ENCODE measurements at places on chromosomes 5 and 9.

DNA sequence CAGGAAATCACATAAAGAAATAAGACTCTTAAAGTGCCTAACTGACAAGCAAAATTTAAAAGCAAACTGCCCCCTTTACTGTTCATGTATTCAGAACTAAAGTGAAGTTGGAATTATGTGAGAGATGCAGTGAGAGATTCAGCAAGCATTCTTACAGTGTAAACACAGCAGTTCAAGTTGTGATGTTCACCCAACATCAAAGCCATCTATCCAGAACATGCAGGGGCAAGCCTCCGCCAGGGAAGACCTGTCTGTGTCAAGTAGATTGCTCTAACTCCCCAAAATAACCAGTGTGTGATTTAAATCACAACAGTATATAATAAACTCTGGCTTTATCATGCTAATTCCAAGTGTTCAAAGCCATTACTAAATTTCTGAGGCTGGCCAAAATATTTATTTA lies 233.3 kb downstream of the BNC2 start:
- DNase-seq = no peak

GRCh38 chr9:116817762-116818161 lies 130.7 kb downstream of the TRIM32 start:
- no peak for DNase-seq

DNA sequence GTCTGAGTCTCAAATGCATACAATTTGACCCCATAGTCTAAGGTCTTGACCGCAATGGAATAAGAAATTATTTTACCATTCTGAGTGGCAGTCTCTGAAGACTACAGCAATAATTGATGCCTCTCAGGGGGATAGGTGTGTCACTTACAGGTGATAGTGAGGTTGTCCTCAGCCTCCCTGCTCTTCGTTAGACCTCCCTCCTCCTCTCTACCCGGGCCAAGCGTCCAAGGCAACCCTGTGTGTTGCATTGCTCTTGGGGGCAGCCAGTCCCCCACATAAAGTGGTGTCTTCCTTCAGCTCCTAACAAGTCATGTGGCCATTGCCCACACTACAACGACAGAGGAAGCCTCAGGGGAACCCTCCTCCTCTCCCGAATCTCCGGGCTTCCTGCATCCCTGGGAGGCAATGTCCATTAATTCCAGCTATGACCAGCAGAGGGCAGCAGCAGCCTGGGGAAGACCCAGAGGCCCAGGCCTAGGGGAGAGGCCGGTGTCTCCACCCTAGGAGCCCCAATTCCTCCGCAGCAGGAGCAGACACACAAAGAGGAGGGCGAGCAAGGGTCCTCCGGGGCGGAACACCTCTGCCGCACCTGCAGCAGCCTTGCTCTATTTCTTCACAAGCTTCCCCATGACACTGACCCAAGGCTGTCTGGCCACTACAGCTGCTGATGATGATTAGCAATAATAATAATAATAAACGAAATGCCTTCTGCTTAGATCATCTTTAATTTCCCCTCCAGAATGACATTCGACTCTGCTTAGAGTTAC lies 134.8 kb downstream of the KCNIP1 start:
- no peak for DNase-seq

DNA sequence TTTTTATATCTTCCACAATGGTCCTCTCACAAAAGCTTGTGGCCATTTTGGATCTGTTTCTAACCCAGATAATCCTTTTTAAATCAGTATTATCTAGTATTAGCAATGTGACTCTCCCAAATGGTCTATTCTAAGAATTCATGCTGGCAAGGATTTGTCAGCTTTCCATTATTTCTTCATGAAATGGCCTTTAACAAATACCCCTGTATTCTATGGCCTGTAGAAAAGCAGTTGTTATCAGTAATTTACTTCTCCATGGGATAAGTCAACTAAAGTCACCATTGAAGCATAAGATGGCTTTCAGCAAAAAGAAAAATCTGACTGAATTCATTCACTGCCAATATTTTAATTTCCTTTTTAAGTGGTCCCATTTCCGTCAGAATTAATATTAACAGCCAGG lies 346.4 kb upstream of the FAM174A start:
- DNase-seq = no peak

DNA sequence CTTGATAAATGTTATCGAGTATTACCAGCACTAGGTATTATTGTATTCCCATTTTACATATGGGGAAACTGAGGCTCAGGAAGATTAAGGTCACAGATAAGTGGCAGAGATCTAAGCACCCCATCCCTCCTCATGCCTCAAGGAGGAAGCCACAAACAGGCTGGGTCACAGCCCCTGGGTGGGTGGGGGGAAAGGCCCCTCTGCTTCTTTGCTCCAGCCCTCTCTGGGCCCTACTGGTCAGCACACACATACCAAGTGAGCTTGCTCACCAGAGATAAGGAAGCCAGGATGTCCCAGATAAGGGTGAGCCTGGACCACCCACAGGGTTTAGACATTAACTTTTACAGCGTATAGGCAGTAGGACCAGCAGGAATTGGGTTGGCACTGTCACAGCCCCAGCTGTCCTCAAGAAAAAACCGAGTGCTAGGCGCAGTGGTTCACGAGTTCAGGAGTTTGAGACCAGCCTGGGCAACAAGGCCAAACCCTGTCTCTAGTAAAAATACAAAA lies 45.3 kb downstream of the STK10 start:
- DNase-seq = peak; percentile 23

GRCh38 chr9:121707477-121708424 lies 56.3 kb downstream of the DAB2IP start:
- DNase-seq = no peak

DNA sequence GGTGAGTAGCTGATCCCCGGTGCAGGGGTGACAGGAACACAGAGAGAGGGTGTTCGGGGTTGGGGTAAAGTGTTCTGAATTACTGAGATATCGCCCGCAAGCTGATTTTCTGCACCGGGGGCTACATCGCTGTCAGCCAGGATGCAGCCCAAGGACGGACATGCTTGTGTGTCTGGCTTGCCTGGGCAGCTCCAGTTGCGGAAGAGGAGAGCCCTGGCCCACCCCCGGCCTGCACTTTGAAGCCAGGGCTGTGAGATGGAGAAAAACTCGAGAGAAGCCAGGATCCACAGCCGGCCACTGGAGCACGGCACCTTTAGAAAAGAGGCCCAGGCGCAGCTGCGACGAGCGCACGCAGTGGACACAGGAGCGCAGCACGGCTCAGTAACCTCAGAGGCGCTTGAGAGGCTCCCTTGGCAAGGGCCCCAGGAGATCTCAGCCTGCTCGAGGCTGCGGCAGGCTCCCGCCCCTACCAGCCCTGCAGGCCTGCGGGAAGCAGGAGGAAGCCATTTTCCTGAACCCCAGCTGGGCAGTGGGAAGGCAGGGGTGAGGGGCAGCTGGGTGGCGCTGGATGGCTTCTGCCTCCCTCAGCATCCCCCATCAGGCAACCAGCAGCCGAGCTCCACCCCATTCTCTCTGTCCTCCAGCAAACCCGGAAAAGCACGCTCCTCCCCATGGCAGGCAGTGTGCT lies 59.2 kb downstream of the C9orf50 start:
- no peak for DNase-seq

- DNase-seq = no peak
These were observed 206.1 kb downstream of the SLIT3 start for GRCh38 chr5:169094586-169095409.

DNA sequence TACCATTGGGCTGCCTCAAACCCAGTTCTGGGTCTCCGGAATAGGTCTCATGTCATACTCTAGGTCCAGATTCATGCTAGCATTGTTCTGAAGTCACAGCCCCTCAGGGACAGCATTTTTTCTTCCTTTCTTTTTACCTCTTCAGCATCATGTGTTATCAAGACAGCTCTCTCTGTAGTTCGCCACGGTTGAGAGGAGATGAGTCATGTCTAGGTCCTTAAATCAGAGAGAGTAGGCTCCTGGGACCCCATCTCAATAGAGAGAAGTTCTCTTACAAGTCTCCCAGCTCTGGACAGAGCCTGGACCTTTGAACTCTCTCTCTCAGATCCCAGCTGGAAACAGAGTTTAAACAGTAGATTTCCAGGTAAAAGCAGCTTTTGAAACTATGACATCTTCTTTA lies 332.4 kb upstream of the CD180 start:
- DNase-seq = no peak

- no peak for DNase-seq
These were observed 44.1 kb downstream of the SEC24A start for GRCh38 chr5:134692722-134693121.

DNA sequence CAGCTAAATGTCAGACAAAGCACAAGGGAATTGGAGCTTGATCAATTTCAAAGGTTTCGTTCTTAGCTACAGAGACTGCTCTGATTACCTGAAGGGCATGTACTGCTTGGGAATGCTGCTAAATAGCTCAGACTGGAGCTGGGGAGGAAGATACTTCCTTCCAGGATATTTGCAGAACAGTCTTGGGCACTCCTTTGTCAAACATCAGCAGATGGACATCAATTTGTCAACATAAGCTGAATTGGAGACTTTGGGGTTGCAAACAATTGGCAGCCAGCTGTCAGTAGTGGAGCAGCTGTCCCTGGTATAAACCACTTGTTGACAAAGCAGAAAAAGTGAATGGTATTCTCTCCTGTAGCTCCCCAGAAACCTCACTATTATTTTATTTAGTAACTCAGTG lies 182.0 kb downstream of the CCDC192 start:
- no peak for DNase-seq

- no peak for DNase-seq
These were observed 208.0 kb upstream of the ANKRD55 start for GRCh38 chr5:56440871-56441740.

GRCh38 chr5:138354926-138355378 lies 2.5 kb downstream of the KDM3B start:
- no peak for DNase-seq

DNA sequence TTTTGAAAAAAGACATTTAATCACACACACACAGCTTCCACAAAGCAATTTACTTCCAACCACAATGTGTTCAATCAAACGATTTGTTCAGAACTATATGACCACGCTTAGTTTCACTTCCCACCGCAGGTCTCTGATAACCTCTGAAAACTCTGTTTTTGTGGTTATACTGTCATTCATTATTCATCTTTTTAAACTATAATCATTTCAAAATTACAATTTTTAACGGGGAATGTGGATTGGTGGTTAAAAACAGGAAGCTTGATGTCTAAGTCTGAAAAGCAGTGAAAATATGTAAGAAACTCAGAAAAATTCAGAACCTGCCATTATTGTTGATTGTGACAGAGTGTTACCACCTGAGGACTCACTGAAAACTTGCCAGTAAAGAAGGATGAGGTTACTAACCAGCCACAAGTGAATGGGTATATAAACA lies 12.7 kb upstream of the TMEM174 start:
- DNase-seq = no peak

DNA sequence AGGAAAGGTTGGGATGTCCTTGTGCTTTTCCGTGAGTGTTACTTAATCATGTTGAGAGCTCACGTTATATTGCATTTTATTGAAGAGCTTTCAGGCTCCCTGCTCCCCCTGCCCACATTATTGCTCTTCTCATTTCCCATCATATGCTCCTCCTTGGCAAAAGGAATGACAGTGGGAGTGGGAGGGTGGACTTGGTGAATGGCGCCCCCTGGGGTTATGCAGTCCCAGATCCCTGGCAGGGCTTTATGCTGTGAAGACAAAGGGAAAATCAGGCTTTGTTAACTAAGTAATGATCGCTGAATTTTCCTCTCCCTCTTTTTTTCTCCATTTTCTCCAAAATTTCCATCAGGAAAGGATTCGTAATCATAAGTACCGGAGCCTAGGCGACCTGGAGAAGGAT lies 166.6 kb downstream of the SMARCA2 start:
- no peak for DNase-seq

DNA sequence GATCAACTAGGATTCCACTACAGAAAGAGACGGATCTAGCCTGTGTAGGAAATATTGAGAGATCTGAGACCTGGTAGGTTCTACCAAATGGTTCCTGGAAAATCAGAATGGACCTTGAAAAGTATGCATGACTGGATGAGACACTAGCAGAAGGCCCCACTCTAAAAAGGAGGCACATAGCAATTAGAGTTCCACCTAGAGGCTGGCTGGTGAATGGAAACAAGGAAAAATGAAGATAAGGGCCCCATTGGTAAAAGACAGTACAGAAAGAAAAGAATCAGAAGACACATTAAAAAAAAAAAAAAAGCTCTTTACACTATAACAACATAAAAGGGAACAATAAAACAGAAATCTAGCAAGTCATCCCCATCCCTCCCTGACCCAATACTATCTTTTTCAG lies 518.5 kb downstream of the NR2F1-AS1 start:
- DNase-seq = no peak

- DNase-seq = no peak
These were observed 38.5 kb downstream of the RAPGEF1 start for GRCh38 chr9:131701436-131701781.

DNA sequence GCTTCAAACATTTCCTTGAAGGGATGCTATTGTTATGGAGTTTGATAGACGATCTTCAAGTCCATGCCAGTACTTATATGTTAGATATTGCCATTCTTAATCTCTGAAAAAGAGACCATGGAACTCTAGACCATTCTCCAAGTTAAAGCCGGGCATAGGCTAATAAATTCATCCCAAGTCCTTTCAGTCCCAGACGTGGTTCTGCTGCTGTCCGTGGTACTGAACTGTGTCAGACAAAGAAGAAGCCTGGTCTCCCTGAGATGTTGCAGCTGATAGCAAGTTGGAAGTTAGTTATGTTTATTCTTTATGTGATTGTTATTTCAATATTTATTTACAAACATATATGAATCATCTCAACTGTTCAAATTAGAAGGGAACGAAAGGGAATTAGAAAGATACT lies 158.7 kb downstream of the NMUR2 start:
- no peak for DNase-seq

DNA sequence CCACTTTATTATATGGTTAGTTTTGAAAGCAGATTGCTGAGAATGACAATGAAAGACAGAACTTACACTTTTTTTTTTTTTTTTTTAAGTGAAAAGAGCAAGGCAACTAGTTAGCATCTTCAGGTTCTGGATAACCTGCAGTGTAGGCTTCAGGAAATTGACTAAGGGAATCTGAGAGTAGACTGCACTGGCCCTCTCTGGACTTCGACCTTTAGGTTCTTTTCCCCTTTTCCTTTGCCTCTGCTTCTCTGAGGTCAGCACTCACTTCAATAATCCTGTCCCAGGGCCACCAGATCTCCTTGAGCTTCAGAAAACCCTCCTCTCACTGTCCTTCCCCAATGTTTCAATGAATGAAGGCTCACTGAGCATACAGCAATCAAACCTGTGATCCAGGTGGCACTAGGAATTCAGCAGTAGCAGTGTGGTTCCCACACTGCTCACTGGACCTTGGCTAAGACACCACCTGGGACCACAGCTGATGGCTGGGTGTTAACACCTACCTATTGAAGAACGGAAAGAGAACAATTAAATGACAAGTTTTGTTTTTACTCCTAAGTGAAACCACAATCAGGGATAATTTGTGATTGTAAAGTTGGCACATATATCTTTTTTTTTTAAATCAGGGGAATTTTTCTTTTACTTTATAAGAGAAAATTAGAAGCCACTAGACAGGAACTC lies 85.8 kb upstream of the IL6ST start:
- no peak for DNase-seq

DNA sequence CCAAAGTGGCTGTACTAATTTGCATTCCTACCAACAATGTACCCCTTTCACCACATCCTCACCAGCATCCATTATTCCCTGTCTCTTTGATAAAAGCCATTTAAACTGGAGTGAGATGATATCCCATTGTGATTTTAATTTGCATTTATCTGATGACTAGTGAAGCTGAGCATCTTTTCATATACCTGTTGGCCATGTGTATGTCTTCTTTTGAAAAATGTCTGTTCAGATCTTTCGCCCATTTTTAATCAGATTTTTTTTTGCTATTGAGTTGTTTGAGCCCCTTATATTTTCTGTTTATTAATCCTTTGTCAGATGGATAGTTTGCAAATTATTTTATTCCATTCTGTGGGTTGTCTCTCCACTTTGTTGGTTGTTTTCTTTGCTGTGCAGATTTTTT lies 121.0 kb upstream of the LRRTM2 start:
- no peak for DNase-seq

GRCh38 chr5:158641016-158641415 lies 458.7 kb downstream of the EBF1 start:
- no peak for DNase-seq

All from posterior vena cava (tissue), 2 donors.